Naive thymus-derived CD8-positive, alpha-beta T cell (primary cell): ENCODE measurements at places on chromosomes 7 and 10. TPM values are rescaled to one million over a fixed set of nuclear protein-coding genes. Genes with fewer than 3 reads are reported as not detected.

HOXA6 gene
- total RNA-seq, result not detected

PRXL2A gene
- total RNA-seq, result 11.6 TPM

MYPN gene
- not detected for total RNA-seq

GPR22 gene
- not detected for total RNA-seq

KCND2 gene
- total RNA-seq, result not detected

WNT8B gene
- total RNA-seq, result not detected

FOXP2 gene
- not detected for total RNA-seq

RET gene
- not detected for total RNA-seq

CNNM1 gene
- 0.55 TPM for total RNA-seq

PVRIG gene
- 83.8 TPM for total RNA-seq

LBX1 gene
- not detected for total RNA-seq

H2BK1 gene
- 2.5 TPM for total RNA-seq

SGPL1 gene
- total RNA-seq, result 28.2 TPM

ACSM6 gene
- not detected for total RNA-seq

DNA sequence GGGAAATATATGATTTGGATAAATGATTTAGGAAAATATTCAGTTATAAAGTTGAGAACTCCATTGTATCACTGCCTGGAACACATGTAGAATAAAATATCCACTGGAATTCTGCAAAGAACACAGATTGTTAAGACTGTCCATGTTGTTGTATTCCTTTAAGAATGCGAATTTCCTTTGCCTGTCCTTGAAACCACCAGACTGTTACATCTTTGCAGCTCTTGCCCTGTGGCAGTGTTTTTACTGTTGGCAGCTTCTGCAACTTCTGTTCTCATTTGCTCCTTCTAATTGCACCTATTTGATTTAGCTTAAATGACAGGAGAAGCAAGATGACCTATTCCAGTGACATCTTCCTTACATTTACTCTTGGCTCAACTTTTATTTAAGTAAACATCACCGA, 39.7 kb downstream of the MALSU1 start:
- DNase-seq, result no peak

DNA sequence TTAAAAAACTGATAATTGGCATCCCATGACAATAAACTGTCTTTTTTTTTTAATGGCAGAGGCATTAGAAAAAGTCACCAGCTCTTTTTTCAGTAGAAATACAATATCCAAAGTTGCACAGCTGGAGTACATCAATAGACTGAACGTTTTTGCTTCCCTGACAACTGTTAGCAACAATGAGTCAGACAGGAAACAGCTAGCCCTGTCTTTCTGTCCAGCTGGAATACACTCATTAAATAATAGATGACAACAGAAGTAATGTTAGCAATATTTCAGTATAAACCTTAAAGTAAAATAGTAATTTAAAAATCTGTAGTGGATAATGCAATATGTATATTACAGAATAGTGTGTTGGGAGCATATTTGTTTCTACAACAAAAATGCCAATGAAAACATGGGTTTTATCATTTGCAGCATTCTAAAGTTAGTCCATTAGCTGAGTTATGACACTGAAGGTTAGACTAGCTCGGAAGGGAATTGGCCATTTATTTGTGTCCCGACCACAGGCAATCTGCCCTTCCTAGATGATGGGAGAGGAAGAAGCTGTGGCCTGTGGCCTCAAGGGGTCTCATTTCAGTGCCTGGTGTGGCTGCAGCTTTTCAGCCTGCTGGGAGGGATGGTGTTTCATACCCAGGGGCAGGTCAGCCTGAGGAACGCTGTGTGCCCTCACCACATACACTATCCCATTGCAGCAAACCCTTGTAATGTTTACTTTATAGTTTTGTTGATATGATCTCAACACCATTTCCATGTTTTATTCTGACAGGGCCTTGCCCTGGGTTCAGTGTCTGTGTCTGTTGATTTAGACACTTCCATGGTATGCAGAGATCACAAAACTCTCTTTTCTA, 173.3 kb downstream of the SLC16A9 start:
- no peak for DNase-seq

DNA sequence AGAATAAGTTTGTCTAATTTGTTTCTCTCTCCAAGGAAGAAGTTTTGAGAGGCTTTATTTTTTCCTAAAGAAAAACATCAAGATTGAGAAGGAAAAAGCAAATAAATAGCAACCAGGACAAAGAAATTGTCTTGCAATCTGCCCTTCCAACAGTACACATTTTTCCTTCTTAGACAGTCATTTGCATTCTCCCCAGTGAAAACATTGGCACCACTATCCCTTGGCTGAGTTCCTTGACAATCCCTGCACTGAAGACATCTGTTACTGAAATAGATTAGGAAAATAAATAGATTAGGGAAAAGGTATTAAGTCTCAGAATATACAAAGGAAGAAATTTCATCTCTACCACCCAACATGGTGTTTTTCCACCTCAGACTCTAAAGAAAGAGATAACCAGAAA, 12.2 kb upstream of the TMEM243 start:
- no peak for DNase-seq

GRCh38 chr10:21813946-21814345, 189.6 kb downstream of the DNAJC1 start:
- no peak for DNase-seq

- no peak for DNase-seq
These were observed 139.0 kb downstream of the DOCK4 start for GRCh38 chr7:112067200-112067599.

- DNase-seq, result no peak
These were observed 538.7 kb downstream of the REEP3 start for GRCh38 chr10:64059884-64060283.

GRCh38 chr7:117829450-117830117, 43.7 kb downstream of the CTTNBP2 start:
- DNase-seq, result no peak

- DNase-seq, result peak; percentile 42
These were observed 43.2 kb downstream of the BTRC start for GRCh38 chr10:101397140-101397539.

DNA sequence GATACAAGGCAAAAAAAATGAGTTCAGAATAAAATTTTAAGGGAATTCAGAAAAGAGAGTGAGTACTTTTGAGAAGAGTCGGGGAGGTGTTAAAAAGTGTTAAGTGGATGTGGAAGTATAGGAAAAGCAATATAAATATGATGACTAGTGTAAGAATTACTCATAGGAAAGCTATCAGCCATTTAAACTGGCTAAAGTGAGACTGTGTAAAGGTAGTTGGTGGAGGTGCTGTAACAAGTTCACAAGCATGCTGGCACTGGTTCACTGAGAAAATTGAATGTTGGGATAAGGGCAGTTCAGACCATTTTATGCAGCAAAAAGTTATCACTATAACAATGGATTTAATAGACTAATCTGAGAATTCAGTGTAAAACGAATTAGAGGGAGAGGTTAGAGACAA, 179.0 kb upstream of the DKK1 start:
- DNase-seq, result no peak

DNA sequence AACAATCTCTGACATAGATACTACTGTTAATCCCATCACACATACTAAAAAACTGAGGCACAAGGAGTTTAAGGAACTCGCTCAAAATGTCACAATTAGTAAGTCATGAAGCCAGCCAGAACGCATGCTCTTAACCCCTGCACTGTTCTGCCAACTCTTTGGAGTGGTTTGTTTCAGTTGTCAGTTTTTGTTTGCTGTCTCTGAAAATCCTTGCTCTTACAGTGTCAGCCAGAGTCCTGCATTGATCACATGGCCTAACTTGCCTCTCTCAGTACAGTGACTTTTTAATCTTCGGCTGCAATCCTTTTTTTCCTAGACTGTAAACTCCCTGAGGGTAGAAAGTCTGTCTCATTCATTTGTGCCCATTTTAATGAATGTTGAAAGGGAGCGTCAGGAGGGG, 753.8 kb downstream of the AUTS2 start:
- no peak for DNase-seq

- no peak for DNase-seq
These were observed 293.3 kb downstream of the ADRA2A start for GRCh38 chr10:111370101-111370500.

- peak; percentile 53 for DNase-seq
These were observed 3.1 kb upstream of the PAPSS2 start for GRCh38 chr10:87656431-87657072.

GRCh38 chr7:121167971-121168370, 160.8 kb upstream of the WNT16 start:
- DNase-seq, result no peak

- DNase-seq, result no peak
These were observed 333.2 kb downstream of the LHFPL3 start for GRCh38 chr7:104661575-104661974.

DNA sequence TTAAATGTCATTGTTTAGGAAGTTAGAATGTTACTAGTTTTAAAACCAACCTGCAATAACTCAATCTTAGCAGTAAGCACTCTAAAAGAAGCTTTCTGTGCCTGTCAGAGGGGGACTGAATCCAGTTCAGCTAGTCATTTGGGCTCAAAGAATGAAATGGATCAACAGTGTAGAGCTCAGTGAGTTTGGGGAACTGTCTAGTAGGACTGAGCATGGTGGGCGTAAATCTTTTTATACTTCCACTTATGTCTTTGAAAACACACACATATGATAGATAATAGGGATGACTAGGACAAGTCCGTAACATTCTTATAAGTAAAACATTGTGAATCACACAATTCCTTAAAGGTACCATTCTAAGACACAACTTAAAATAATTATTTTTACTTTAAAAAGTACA, 11.5 kb downstream of the GSAP start:
- DNase-seq, result no peak

- DNase-seq, result peak; percentile 27
These were observed 6.1 kb downstream of the NPY start for GRCh38 chr7:24290004-24290641.

DNA sequence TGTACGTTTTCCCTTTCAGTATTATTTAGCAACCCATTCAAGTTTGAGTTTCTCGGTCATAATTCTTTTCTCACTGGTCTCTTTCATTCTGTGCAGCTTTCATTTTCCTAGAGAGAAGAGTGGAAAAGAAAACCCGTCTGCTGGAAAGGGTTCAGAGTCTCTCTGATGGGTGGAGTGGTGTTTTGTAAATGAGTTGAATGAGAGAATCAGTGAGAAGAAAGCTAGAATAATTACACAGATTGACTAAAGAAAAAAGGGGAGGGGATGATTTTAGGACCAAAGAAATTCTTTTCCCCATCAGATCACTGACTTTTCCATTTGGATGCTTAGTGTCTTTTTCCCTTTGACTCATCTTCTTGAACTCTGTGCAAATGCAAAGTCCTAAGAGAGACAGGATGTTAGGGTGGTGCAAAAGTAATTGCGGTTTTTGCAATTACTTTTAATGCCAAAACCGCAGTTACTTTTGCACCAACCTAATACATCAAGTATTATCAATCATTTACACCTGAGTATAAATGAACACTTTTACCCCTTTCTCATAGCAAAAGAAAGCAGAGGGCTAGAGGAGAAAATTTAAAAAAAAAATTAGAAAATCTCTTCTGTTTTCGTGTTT, 242.1 kb upstream of the SP4 start:
- no peak for DNase-seq

- no peak for DNase-seq
These were observed 26.5 kb upstream of the PPP1R3A start for GRCh38 chr7:113945018-113945938.

GRCh38 chr7:108659261-108659660, 89.6 kb downstream of the DNAJB9 start:
- no peak for DNase-seq

- no peak for DNase-seq
These were observed 41.9 kb downstream of the DPCD start for GRCh38 chr10:101629837-101630632.

DNA sequence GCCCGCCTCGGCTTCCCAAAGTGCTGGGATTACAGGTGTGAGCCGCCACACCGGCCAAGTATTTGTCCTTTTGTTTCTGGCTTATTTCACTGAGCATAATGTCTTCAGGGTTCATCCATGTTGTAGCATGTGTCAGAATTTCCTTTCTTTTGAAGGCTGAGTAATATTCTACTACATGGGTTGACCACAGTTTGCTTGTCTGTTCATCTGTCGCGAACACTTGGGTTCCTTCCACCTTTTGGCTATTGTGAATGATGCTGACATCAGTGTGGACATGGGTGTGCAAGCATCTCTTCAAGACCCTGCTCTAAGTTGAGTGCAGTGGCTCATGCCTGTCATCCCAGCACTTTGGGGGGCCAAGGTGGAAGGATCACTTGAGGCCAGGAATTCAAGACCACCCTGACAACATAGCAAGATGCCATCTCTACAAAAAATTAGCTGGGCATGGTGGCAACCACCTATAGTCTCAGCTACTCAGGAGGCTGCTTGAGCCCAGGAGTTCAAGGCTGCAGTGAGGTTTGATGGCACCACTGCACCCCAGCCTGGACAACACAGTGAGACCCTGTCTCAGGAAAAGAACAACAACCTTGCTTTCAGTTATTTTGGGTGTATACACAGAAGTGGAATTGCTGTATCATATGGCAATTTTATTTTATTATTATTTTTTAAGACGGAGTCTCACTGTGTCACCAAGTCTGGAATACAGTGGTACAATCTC, 17.0 kb downstream of the CHST12 start:
- DNase-seq, result no peak

- DNase-seq, result no peak
These were observed 59.2 kb upstream of the KCNIP2 start for GRCh38 chr10:101902820-101903145.

GRCh38 chr10:18675086-18675801, 16.0 kb downstream of the ARL5B start:
- DNase-seq, result no peak

DNA sequence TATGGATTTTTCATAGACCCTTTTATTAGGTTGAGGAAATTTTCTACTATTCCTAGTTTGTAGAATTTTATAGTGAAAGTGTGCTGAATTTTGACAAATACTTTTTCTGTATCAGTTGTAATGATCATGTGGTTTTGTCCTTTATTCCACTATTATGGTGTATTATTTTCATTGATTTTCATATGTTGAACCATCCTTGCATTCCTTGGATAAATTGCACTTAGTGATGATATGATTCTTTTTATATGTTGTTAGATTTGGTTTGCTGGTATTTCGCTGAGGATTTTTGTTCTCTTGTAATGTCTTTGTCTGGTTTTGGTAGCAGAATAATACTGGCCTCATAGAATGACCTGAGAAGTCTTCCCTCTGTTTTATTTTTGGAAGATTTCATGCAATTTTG, 140.6 kb upstream of the CDK6 start:
- no peak for DNase-seq

DNA sequence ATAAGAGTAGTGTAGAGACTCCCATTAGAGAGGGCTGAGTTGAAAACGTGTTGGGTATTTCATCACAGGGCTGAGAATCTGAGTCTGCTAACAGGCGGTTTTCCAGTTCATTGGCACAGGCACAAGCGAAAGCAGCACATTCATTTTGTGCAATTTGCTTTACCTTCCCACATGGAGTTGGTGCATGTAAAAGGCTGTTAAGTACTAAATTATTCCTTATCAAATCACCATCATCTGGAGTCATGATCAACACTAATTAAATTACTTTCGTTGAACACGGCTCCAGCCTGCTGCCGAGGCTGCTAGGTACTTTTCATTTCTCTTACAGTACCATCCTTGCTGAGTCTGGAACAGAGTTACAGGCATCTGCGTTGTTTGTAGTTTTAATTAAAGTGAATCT, 43.8 kb downstream of the ETV1 start:
- no peak for DNase-seq

GRCh38 chr10:7045891-7046599, 364.8 kb downstream of the SFMBT2 start:
- no peak for DNase-seq

- DNase-seq, result no peak
These were observed 67.7 kb downstream of the COL13A1 start for GRCh38 chr10:69869291-69869961.

- DNase-seq, result peak; percentile 21
These were observed 63.3 kb upstream of the PRKG1 start for GRCh38 chr10:51010977-51011376.

- DNase-seq, result no peak
These were observed 4.1 kb upstream of the LIPN start for GRCh38 chr10:88755753-88756152.
